ENCODE measurements at places on chromosomes 6 and 20. TPM values are rescaled to one million over a fixed set of nuclear protein-coding genes. Genes with fewer than 3 reads are reported as not detected.

- H3K36me3 ChIP-seq = peaks cover 39% of the 10 kb centered on the region
- no peaks in the 10 kb centered on the region for H3K27me3 ChIP-seq
- no peak overlapping the region for H3K27ac ChIP-seq
- peaks cover 57% of the 10 kb centered on the region for H3K4me1 ChIP-seq
- no peak overlapping the region for H3K4me3 ChIP-seq
Measured at GRCh38 chr6:85672623-85673022, 29.9 kb upstream of the SYNCRIP start.

GRCh38 chr20:8007490-8007889, 12.1 kb downstream of the TMX4 start:
- no peak for DNase-seq
- H3K36me3 ChIP-seq = peaks cover 9% of the 10 kb centered on the region
- H3K4me1 ChIP-seq = no peaks in the 10 kb centered on the region
- no peak overlapping the region for H3K27ac ChIP-seq
- no peak overlapping the region for H3K4me3 ChIP-seq

GRCh38 chr6:85360794-85361642, 88.9 kb upstream of the NT5E start:
- DNase-seq = no peak
- no peak overlapping the region for H3K4me3 ChIP-seq
- peak overlapping the region; percentile 83 for H3K27ac ChIP-seq
- no peaks in the 10 kb centered on the region for H3K27me3 ChIP-seq
- no peaks in the 10 kb centered on the region for H3K36me3 ChIP-seq

- no peak for DNase-seq
- no peaks in the 10 kb centered on the region for H3K27me3 ChIP-seq
- peaks cover 97% of the 10 kb centered on the region for H3K36me3 ChIP-seq
- H3K27ac ChIP-seq = peak overlapping the region; percentile 57
- peaks cover 76% of the 10 kb centered on the region for H3K4me1 ChIP-seq
- no peak overlapping the region for H3K4me3 ChIP-seq
Measured at GRCh38 chr20:49285813-49286494, 8.1 kb upstream of the ZNFX1 start.

- no peak overlapping the region for H3K27ac ChIP-seq
- H3K4me1 ChIP-seq = peaks cover 23% of the 10 kb centered on the region
- DNase-seq = no peak
- no peaks in the 10 kb centered on the region for H3K27me3 ChIP-seq
- H3K36me3 ChIP-seq = no peaks in the 10 kb centered on the region
Measured at GRCh38 chr6:56381801-56382251, 134.4 kb upstream of the COL21A1 start.

GRCh38 chr6:80338201-80338836, 231.8 kb downstream of the BCKDHB start:
- H3K27me3 ChIP-seq = no peaks in the 10 kb centered on the region
- H3K4me1 ChIP-seq = peaks cover 22% of the 10 kb centered on the region
- H3K4me3 ChIP-seq = no peak overlapping the region
- no peak overlapping the region for H3K27ac ChIP-seq

GRCh38 chr20:51541189-51542032, 1.1 kb downstream of the NFATC2 start:
- H3K36me3 ChIP-seq = no peaks in the 10 kb centered on the region
- no peak for DNase-seq
- H3K4me1 ChIP-seq = peaks cover 24% of the 10 kb centered on the region
- H3K4me3 ChIP-seq = no peak overlapping the region
- H3K27me3 ChIP-seq = peaks cover 15% of the 10 kb centered on the region
- H3K27ac ChIP-seq = peak overlapping the region; percentile 24

DNA sequence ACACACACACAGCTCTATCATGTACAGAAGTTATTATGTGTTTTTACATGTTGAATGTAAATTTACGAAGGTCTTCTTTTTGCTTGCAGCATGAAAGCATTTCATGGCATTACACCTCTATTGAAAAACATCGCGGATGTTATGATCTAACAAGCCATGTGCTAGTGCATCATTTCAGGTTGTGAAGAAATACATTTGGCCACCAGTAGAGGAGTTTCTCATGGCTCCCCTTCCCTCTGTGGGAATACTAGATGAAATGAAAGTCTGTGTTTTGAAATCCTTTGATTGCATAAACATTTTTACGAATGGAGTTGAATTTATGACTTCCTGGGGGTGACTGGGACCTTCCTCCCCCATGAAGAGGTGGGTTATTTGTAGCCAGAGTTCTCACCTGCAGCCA, 17.7 kb downstream of the MAS1 start:
- no peak overlapping the region for H3K4me3 ChIP-seq
- no peak overlapping the region for H3K27ac ChIP-seq
- peaks cover 1% of the 10 kb centered on the region for H3K4me1 ChIP-seq
- H3K27me3 ChIP-seq = peaks cover 16% of the 10 kb centered on the region
- DNase-seq = no peak
- no peaks in the 10 kb centered on the region for H3K36me3 ChIP-seq

- no peak for DNase-seq
- peaks cover 5% of the 10 kb centered on the region for H3K36me3 ChIP-seq
- no peaks in the 10 kb centered on the region for H3K27me3 ChIP-seq
- H3K4me3 ChIP-seq = no peak overlapping the region
- no peaks in the 10 kb centered on the region for H3K4me1 ChIP-seq
- no peak overlapping the region for H3K27ac ChIP-seq
Measured at GRCh38 chr6:88616380-88616779, 347.0 kb downstream of the RNGTT start.

GRCh38 chr6:37759221-37760144, 60.0 kb upstream of the ZFAND3 start:
- peak overlapping the region; percentile 6 for H3K27ac ChIP-seq
- DNase-seq = no peak
- no peaks in the 10 kb centered on the region for H3K36me3 ChIP-seq
- no peak overlapping the region for H3K4me3 ChIP-seq

- H3K27ac ChIP-seq = no peak overlapping the region
- DNase-seq = no peak
- no peak overlapping the region for H3K4me3 ChIP-seq
- H3K27me3 ChIP-seq = no peaks in the 10 kb centered on the region
- no peaks in the 10 kb centered on the region for H3K36me3 ChIP-seq
Measured at GRCh38 chr6:38168126-38168525, 348.6 kb downstream of the ZFAND3 start.

DNA sequence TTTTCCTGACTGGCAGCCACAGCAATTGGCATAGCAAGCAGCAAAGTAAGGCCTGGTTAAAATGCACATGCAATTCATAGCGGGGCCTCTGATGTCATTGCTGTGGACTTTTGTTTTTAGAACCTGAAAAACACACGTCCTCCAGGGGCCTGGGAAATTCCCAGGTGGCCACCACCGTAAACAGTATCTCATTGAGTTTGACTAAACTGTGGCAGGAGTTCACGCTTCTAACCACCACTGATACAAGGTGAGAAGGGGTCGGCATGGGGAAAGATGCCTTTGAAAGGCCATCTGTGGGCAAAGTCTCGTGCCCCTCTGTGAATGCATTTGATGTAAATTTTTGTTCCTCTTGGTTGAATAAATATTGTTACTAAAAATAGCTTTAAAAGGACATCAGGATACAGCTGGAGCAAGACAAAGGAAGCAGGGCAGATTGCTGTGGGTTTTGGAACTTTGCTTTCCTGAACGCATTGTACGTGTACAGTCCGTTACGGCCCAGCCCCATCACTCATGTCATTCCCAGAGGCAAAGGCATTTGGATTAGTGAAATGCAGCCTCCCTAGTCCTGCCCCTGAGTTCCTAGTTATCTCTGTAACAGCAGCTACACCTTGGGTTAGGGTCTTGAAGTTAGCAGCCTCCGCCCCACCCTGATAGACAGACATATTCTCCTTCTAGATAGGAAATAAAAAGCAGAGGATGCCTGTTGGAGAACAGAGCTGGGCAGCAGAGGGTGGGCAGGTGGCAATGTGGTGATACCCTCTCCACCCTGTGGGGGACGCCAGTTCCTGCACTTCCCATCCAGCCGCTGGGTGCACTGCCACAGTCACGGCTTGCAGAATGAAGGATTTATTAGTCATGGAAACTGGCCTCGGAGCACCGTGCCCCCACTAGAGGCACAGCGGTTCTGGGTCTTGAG, 80.3 kb downstream of the ZDHHC14 start:
- no peak for DNase-seq
- H3K27ac ChIP-seq = no peak overlapping the region
- no peaks in the 10 kb centered on the region for H3K36me3 ChIP-seq

- DNase-seq = no peak
- H3K36me3 ChIP-seq = no peaks in the 10 kb centered on the region
- H3K27ac ChIP-seq = no peak overlapping the region
Measured at GRCh38 chr20:39861381-39861780, 827.7 kb downstream of the MAFB start.

DNA sequence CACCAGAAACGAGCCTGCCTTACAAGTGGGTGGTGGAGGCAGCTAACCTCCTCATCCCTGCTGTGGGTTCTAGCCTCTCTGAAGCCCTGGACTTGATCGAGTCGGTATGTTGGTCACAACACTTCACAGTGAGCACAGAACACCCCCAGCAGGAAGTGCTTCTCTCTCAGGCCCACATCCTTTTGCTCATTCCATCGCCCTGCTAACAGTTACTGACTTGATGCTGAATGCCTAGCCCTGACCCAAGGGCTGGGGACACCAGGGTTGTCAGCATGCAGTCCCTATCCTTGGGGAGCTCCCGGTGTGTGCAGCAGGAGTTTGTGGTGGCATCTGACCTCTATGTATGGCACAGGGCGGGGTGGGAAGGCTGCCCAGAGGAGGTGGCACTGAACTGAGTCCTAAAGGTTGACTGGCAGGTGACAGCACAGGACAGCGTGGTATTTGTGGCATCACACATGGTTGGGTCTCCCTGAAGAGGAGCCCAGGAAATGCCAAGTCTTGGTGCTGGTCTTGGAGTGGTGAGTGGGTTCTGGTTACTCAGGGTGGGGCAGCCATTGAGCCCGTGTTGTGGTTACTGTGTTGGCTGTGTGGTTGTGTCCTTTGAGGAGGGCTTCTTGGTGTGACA, 26.7 kb downstream of the GTSF1L start:
- no peak overlapping the region for H3K4me3 ChIP-seq
- H3K4me1 ChIP-seq = no peaks in the 10 kb centered on the region
- no peak for DNase-seq
- H3K27ac ChIP-seq = no peak overlapping the region
- H3K36me3 ChIP-seq = no peaks in the 10 kb centered on the region

GRCh38 chr6:14596410-14596809, 478.8 kb downstream of the CD83 start:
- DNase-seq = no peak
- H3K4me3 ChIP-seq = no peak overlapping the region
- no peak overlapping the region for H3K27ac ChIP-seq
- peaks cover 8% of the 10 kb centered on the region for H3K27me3 ChIP-seq
- no peaks in the 10 kb centered on the region for H3K4me1 ChIP-seq

GRCh38 chr6:20686142-20686541, 151.9 kb downstream of the CDKAL1 start:
- no peak overlapping the region for H3K27ac ChIP-seq
- no peak for DNase-seq
- H3K4me3 ChIP-seq = no peak overlapping the region
- H3K27me3 ChIP-seq = no peaks in the 10 kb centered on the region
- peaks cover 6% of the 10 kb centered on the region for H3K36me3 ChIP-seq

DNA sequence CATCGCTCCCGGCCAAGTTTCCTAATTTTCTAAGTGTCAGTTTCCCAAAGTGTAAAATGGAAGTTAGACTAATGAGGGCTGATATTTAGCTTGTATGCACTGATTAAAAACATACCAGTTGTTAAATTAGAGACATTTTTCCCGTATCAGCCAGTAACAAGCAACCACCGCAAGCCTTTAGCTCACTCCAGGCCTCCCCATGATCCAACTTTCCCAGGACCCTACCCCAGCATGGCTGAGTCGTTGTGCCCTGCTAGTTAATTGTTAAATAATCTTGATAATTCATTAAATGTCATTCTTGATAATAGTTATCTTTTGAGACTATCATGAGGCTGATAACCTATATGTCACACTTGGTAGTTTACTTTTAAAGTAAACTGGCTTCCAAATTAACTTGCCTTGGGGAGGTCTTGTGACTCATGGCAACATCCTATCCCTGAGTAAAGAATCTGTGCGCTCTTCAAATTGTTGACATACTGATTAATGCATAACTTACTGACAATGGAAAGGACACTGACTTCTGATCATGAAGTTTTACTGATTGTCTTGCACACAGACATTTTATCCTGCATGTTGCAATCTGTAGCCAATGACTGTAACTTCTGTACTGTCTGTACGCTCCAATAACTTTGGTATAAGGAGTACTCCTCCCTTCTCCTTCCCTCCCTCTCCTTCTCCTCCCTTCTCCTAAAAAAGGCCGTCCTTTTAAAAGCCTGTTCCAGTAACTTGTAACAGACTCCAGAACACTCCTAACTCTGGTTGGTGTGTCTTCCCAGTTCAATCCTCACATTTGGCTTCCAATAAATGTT, 6.3 kb upstream of the GTF3C6 start:
- no peaks in the 10 kb centered on the region for H3K36me3 ChIP-seq
- peak overlapping the region; percentile 81 for H3K27ac ChIP-seq
- DNase-seq = no peak

- no peak for DNase-seq
- H3K36me3 ChIP-seq = peaks cover 10% of the 10 kb centered on the region
- H3K27ac ChIP-seq = no peak overlapping the region
- H3K4me3 ChIP-seq = no peak overlapping the region
Measured at GRCh38 chr20:20390393-20390792, 22.5 kb downstream of the INSM1 start.

GRCh38 chr6:28474441-28475219, 31.3 kb upstream of the ZSCAN23 start:
- H3K36me3 ChIP-seq = no peaks in the 10 kb centered on the region
- no peak overlapping the region for H3K27ac ChIP-seq
- peaks cover 7% of the 10 kb centered on the region for H3K4me1 ChIP-seq
- H3K4me3 ChIP-seq = peak overlapping the region; percentile 61
- peaks cover 46% of the 10 kb centered on the region for H3K27me3 ChIP-seq

DNA sequence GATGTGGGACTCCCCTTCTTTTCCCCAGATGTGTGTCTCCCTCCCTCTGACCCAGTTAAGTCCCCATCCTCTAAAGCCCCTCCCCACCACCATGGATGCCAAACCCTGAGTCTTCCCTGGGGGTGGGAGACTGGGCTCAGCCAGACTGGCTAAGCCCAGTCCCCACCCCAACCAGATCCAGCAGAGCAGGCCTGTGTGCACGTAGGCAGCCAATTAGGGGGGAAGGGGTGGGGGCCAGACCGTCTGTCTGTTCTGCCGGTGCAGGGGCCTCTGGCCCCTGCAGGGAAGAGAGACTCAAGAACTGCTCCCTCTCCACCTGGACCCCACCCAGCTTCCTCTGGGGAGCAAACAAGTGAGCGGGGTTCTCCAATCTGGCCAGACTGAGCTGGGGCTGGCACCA, 605 bp downstream of the COX4I2 start:
- H3K4me3 ChIP-seq = no peak overlapping the region
- no peak overlapping the region for H3K27ac ChIP-seq
- no peaks in the 10 kb centered on the region for H3K4me1 ChIP-seq
- peaks cover 3% of the 10 kb centered on the region for H3K27me3 ChIP-seq

Gene PPP1R14C
- 0.46 TPM for total RNA-seq

Gene SLC17A2
- not detected for total RNA-seq

Gene RPN2
- total RNA-seq = 168 TPM

Gene BCAS1
- not detected for total RNA-seq

Gene PLCB1
- total RNA-seq = 33.3 TPM

Gene NOX3
- not detected for total RNA-seq

Gene ZBP1
- not detected for total RNA-seq

Gene C6orf163
- total RNA-seq = 3.8 TPM

Gene FLOT1
- 88.1 TPM for total RNA-seq

Gene XPO5
- 38.7 TPM for total RNA-seq

Gene GLP1R
- not detected for total RNA-seq

Gene CGAS
- total RNA-seq = 0.37 TPM

Gene CALHM6
- 0.94 TPM for total RNA-seq

Gene APOBEC2
- total RNA-seq = not detected
